Left renal pelvis (tissue), 4 donors: ENCODE measurements at places on chromosomes 11 and 22.

- DNase-seq = no peak
Measured at GRCh38 chr11:67272327-67273259, 6.3 kb downstream of the GRK2 start.

- DNase-seq = no peak
Measured at GRCh38 chr11:33324302-33324985, 67.3 kb downstream of the HIPK3 start.

DNA sequence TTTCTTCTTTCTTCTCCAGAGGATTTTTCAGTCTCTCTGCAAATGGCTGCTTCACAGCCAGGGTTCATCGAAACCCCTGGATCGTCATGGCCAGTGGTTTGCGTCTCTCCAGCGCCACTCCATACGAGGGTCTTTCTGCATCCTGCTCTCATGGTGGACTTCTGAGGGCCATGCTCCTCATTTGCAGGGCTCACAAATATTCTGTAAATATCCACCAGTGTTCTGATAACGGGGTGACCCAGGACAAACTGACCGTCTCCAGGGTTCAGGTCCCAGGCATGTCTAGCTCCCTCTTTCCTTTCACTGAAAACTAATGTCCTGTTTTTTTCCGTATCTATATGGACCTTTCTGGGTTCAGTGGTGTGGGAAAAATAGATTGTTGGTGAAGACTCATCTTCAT lies 15.7 kb upstream of the VPREB1 start:
- no peak for DNase-seq

DNA sequence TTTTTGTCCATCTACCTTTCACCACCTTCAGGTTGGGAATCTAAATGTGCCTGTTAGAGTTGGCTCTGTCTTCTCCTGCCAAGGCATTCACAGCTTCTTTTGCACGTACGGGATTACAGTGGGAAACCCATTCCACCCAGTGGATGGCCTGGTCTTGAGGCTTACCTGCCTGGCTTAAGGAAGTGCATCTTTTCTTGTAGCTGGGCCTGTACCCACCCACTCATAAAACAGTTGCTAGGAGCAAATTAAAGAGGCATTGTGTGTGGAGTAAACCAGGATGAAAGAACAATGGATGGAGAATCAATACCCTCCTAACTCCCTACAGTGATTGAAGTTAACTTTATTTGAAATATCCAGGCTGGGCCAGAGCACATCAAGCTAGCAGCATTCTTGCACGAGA lies 71.6 kb downstream of the TEAD1 start:
- DNase-seq = no peak

GRCh38 chr11:14789879-14790484 lies 102.0 kb downstream of the CYP2R1 start:
- no peak for DNase-seq

GRCh38 chr11:96136613-96137298 lies 206.2 kb downstream of the MAML2 start:
- DNase-seq = no peak
